ENCODE measurements at places on chromosomes 3 and 15.

GRCh38 chr3:177186306-177186705 lies 11.0 kb downstream of the TBL1XR1 start:
- DNase-seq: no peak

DNA sequence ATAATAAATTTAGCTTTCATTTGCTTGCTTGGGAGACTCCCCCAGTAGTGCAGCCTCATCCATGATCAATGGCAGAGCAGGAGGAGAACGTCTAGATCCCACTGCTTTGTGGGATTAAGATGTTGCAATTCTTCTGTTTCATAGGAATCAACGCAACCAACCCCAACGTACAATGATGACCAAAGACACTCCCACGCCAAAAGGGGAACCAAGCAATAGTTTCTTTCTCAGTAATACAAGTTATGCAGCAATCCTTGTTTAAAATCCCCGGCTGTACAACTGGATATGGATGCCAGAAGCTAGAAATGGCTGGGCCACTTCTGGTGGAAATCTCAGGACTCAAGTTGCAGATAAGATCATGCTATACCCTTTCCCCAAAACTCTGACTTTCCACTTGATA lies 411.2 kb downstream of the VPS13C start:
- DNase-seq: no peak

GRCh38 chr15:40128766-40129660 lies 20.3 kb upstream of the BMF start:
- DNase-seq: no peak

DNA sequence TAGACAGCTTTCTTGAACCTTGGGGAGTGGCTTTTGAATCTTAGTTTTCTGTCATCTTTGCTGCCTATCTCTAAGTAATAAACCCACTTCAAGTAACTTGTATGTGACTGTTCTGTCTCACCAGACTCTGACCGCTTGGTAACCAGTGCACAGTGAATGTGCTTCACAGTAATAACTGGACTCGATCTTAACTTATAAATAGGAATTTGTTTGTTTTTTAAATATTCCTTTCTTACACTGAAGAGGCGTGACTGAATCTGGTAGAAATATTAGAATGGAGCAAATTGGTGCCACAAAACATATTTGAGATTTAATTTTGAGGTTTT lies 318.0 kb downstream of the GBE1 start:
- DNase-seq: no peak

GRCh38 chr3:130960139-130960795 lies 66.4 kb downstream of the ASTE1 start:
- DNase-seq: no peak

DNA sequence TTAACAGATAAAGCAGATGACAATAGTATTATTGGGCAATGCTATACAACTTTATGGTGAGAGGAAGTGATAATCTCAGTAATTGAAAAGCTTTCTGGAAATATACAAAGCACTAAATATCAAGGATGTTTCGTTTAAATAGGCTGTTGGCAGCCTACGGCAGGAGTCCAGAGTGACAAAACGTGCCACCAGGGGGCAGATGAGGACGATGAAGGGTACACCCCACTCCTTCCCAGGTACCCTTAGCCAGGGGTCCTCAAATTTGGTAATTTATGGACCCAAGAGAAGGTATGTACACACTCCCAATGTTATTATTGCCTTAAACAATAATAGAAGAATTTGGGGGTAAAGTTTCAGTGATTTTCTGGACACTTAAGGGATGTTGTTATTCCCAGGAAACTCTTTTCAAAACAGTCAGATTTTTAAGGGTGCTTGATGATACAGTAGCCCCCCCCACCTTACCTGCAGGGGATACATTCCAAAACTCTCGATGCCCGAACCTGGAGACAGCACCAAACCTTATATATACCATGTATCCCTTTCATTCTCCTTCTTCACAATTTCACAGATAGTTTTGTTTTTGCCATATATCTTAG lies 1.4 kb upstream of the MAGEL2 start:
- DNase-seq: no peak

DNA sequence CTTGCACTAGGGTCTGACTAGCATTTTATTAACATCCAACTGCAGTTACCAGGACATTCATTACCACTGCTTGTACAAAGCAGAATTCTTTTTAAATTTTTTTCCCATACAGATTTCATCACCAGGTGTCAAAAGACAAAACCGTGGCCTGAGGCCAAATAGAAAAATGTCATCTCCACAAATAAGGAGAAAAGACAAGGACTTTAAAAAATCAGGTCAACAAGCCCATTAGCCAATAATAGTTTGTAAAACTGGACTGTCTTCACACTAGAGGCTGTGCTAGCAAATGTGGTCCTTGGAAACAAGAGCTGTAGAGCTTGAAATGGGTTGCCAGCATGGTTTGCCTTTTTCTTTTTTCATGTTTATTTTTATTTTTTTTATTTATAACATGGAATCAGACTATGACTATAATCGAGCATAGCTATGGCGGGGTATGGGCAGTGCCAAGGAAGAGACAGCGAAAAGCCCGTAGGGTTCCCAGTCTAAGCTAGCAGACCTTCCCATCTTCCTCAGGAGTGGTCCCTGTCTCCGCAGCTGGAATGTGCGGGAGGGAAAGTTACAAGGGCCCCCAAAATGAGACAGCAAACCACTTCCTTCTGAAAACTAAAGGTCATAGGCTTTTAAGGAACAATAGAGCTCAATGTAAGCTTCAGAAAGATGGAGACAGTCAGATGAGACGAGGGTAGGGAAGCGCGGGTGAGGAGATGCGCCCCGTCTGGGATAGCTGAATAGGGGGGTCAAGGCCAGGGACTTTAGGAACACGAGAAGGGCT lies 1.5 kb downstream of the PTPN9 start:
- DNase-seq: no peak

- DNase-seq: no peak
Measured at GRCh38 chr15:40471105-40471807, 472 bp downstream of the CHST14 start.

All from hypothalamus (tissue), 51 donors.